ENCODE measurements at places on chromosomes 5 and 9. TPM values are rescaled to one million over a fixed set of nuclear protein-coding genes. Genes with fewer than 3 reads are reported as not detected.

The SLCO4C1 gene
- not detected for polyA plus RNA-seq

The CKMT2 gene
- polyA plus RNA-seq: 830 TPM

The PCDHGB4 gene
- 0.52 TPM for polyA plus RNA-seq

The AMBP gene
- polyA plus RNA-seq: not detected

The GABRA1 gene
- polyA plus RNA-seq: 0.05 TPM

The PPP2CA gene
- polyA plus RNA-seq: 95.3 TPM

The ORM1 gene
- not detected for polyA plus RNA-seq

The FGF1 gene
- 0.34 TPM for polyA plus RNA-seq

The SLC45A2 gene
- polyA plus RNA-seq: not detected

The PCDHGB1 gene
- 0.22 TPM for polyA plus RNA-seq

The FNBP1 gene
- 30.5 TPM for polyA plus RNA-seq

The GADD45G gene
- 288 TPM for polyA plus RNA-seq

The ELAVL2 gene
- 0.03 TPM for polyA plus RNA-seq

The MACROH2A1 gene
- 73.1 TPM for polyA plus RNA-seq

The DNAI1 gene
- 0.70 TPM for polyA plus RNA-seq

The SPACA9 gene
- polyA plus RNA-seq: 0.64 TPM

The PPP3R2 gene
- not detected for polyA plus RNA-seq

The MORN5 gene
- not detected for polyA plus RNA-seq

All from psoas muscle (tissue), 8 donors.